Activated T-cell treated with anti-CD3 and anti-CD28 coated beads for 48 hours (primary cell): ENCODE measurements at places on chromosomes 13 and 19.
A peak's percentile ranks its signal among the peaks of the same experiment; 100 is the strongest.

DNA sequence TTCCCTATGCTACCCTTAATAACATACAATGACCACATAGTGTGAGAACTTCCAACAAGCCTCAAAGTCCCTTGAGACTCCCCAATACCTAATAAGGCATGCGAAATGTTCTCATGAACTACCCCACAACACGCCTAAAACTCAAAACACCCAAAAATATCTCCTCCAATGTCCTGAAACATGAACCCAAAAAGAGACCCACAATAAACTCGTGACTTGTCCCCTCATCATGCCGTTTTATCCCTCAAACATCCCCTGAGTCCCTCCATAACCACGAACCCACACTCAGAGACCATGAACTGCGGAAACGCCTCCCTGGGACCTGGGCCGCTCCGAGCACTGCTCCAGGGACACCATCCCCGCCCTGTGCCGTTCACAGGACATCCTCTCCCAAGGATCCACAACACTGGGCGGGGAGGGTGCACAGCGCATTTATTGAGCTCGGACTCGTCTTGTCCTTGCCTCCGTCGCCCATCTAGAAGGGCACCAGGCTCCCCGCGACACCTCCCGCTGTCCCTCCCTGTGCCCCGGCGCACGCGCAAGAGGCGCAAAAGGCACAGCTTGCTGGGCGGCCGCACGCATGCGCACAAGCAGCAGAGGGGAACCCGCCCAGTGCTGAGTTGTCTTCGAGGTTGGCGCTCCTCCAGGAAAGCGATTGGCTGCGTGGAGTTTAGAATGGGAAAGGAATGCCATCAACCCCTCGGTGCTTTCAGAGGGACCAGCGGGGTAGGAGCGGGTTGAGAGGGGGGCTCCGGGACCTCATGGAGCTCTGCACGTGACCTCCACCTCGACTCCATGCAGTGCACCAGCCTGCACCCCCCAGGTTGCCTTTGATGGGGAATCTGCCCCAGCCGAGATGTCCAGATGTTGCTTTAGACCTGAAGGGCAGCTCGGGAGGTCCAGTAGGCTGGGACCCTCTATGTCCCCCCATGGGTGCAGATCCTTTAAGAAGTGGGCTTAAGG, 8.8 kb downstream of the FXYD3 start:
- peak; percentile 81 for DNase-seq

- DNase-seq, result no peak
Observed at GRCh38 chr13:36820222-36820621, 1.2 kb downstream of the RFXAP start.

GRCh38 chr13:87671031-87671752, at the start of gene SLITRK5:
Gene SLITRK5 (plus strand): TSS chr13:87671371. CDS start chr13:87675389, 4,018 bp downstream.
- DNase-seq, result peak; percentile 64

- no peak for DNase-seq
Observed at GRCh38 chr19:34363094-34363493, 1.9 kb upstream of the GPI start.

- no peak for DNase-seq
Observed at GRCh38 chr19:13507053-13507611, 853 bp upstream of the CACNA1A start.

DNA sequence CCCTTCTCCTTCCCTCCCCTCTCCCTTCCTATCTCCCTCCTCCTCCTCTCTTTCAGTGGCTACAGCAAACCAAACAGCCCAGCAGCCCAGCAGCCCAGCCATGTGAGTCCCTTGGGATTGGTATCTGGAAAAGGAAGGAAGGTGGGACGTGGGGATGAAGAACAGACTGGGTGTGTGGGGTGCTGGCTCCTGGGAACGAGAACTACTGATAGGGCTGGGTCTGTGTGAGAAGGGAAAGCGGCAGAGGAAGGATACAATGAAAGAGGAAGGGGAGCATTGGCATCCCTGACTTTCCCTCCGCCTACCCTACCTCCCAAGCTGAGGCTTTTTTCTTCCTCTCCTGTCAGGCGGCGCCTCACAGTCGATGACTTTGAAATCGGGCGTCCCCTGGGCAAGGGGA, 863 bp downstream of the AURKC start:
- DNase-seq, result no peak

DNA sequence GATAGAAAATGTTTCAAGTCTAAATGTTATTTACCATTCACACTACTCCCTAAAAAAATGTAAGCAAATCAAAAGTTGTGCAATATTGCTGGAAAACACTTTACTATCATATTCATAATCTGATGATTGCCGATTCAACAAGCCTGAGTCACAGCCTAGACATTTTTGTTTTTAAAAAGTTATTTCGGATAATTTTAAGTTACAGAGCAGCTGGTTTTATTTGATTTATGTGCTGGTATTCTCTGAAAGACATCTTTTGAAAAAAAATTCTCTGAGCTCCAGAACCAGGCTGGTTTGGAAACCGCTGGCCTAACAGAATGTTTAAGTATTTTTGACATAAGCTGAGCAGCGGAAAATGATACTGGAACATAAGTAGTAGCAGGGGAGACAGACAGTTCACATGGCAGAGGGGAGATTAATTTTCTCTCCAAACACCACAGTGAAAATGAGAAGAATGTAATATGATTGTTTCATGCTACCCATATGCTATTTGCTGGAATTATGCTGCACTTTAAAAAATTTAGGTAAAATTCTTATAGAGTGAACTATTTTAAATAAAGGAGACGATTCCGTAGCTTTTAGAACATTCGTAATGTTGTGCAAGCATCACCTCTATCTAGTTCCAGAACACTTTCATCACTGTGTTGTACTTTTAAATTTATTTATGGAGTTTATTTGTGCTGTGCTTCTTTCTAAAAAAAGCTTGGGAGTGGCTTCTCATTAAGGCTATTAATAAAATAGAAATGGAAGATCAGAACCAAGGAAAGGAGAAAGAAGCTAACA, 36.1 kb downstream of the TBC1D4 start:
- no peak for DNase-seq

- DNase-seq, result no peak
Observed at GRCh38 chr13:21478881-21479808, 20.0 kb upstream of the ZDHHC20 start.

DNA sequence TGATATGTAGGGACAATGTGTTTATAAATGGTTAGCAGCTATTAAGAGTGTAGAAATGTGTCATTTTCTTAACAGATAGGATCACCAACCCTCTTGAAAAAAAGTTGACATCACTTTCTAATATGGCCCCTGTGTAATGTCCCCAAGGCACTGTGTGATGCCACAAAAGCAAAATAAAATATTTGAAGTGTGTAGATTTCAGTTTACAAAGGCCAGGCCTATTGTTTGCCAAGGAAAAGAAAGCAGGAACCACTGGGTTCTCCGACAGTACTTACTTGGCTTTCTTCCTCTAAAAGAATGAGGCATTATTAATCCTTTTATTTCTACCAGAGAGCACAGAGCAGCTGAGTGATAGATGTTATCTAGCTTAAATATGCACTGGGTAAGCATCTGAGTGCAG, 10.5 kb upstream of the GJA3 start:
- DNase-seq, result no peak

DNA sequence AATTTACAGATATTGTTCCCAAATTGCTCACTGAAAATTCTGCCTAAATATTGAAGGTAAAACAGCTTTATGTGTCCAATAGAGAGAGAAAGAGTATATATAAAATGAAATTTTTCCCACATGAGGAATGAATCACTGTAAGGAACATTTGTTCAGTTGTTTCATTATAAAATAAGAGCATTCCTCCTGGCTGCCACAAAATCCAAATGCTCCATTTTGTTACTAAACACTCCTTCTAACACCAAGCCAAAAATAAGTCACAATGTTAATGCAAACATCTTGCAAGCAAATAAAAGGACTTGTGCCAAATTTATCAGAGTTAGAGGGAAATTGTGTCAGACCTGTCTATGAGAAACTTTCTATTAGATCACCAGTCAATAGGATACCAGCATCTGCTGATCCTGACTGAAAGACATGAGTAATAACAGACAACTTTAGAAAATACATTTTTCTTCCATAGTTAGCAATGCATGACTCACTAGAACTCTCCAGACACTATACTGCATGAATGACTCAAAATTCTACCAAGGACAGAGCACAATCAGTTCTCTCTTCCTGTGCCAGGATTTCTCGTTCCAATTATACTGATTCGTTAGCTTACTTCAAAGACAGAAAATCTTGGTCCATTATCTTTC, 83.5 kb upstream of the FNDC3A start:
- no peak for DNase-seq

DNA sequence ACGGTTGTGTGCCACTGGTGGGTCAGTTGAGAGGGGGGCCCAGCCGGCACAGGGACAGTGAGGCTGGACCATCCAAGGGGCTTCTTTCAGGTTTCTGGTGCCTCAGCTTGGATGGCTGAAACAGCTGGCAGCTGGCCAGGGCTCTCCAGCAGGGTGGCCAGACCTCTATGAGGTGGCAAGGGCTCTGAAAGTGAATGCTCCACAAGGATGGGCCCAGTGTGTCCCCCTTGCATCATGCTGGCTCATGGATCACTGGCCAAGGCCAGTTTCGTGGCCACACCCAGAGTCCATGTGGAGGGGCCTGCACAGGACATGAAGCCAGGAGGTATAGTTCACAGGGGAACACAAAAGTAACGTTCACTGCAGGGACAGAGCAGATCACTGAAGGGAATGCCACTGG, 49.6 kb downstream of the CDADC1 start:
- no peak for DNase-seq

DNA sequence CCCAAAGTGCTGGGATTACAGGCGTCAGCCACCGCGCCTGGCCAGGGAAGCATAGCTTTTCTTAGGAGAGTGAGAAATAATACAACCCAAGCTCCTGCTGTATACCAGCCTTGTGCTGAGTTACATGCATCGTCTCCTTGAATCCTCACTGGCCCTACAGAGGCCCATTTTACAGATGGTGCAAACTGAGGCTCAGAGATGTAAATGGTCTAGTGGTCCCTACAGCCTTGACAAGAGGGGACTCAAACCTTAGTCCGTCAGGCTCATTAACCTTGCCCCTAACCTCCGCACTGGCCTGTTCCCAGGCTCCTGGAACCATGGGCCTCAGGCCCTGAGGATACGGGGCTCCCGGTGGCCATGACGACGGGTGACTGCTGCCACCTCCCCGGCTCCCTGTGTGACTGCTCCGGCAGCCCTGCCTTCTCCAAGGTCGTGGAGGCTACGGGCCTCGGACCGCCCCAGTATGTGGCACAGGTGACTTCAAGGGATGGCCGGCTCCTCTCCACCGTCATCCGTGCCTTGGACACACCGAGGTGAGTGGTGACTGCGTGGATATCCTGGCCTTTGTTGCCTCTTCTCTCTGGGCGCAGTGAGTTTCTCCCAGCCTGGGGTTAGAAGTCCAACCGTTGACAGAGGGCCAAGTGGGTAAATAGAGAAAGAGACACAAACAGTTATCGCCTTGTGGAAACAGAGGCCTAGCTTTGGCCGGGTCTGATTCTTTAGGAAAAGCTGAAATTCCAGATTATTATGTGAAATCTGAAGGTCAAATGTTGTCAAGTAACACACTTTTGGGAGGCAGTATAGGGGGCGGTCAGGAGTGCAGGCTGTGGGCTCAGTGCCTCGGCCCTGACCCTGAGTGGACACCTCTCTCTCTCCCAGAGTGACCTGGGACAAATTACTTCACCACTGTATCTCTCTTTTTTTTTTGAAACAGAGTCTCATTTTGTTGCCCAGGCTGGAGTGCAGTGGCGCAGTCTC, 8.7 kb downstream of the MARCHF2 start:
- no peak for DNase-seq

GRCh38 chr13:26370553-26370952, 116.6 kb downstream of the CDK8 start:
- no peak for DNase-seq

DNA sequence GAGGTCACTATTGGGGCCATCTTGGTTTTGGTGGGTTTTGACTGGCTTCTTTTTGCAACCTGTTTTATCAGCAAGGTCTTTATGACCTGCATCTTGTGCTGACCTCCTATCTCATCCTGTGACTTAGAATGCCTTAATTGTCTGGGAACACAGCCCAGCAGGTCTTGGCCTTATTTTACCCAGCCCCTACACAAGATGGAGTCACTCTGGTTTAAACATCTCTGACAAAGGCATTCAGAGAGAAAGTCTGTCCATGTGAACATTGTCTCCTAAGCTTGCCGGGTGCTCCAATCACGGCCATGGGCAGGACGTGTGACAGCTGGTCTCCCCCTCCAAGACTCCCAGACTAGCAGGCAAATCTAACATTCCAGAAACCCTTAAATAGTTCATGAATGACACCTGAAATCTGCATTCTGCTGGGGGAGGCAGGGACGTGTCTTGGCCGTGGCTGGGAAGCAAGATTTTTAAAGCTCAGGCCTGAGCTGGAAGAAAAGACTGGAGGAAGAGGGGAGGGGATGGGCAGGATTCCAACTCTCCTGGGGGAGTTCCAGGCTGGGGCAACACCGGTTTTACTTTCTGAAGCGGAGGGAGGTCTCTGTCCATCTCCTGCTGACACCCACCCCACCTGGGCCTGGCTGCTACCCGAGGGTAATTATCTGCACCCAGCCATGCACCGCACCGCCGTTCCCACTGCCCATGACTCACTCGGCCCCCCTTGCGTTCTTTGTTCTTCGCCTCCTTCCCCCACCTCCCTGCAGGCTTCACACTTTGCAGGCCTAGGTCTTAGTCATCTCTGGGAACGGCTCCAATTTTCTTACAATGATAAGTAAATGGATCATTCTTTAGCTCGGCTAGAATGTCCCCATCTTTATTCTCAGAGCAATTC, 11.6 kb upstream of the OR1M1 start:
- no peak for DNase-seq

DNA sequence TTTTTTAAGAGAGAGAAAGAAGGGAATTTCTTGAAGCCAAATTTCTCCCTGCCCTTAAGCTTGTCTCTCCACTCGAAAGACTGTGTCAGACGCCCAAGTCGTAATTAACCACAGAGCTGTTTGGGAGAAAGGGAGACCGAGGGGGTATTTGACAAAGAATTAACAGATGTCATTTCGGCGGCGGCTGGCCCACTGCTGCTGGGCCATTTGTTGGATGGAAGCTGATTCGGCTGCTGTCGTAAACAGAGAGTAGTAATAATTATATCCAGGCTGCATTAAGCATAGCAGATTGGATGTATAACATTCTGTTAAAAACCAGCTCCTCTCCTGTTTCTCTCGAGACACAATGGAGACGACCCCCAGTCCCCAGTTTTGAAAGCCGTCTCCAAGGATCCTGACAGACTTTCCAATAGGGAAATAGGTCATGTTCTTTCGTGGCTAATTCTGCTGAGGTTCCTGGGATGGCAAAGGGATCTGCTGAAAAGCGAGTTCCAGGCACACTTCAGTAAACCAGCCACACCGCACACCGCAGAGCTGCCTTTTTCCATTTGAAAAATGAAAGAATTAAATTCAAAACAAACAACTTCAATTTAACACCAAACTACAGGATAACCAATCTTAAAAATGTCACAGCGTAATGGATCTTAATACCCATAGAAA, 71.5 kb downstream of the KCTD15 start:
- DNase-seq, result no peak

DNA sequence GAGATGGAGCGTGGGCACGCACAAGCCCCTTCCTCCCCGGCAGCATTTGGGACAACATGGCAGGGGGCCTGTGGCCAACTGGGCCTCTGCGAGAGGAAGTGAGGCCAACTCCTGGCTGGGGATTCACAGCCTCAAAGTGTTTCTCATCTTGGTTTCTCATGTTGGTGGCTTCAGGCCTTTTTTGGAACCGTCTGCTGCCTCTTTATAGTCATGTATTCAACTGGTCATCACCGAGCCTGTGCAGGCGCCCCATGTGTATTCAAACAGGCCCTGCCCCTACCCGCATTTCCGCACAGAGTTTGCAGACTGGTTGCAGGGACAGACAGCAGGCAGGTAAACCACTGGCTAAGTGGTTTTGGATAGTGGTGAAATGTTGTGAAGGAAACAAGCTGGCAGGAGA, 17.3 kb upstream of the RELB start:
- DNase-seq, result no peak

GRCh38 chr19:54160182-54160811, 776 bp upstream of the LENG1 start:
- no peak for DNase-seq
